ENCODE measurements at places on chromosomes 4 and X.

- no peak overlapping the region for H3K4me3 ChIP-seq
- H3K36me3 ChIP-seq: no peaks in the 10 kb centered on the region
- H3K27me3 ChIP-seq: no peaks in the 10 kb centered on the region
- no peaks in the 10 kb centered on the region for H3K4me1 ChIP-seq
- no peak for DNase-seq
These were observed 195.3 kb downstream of the CHIC1 start for GRCh38 chrX:73758250-73758649.

DNA sequence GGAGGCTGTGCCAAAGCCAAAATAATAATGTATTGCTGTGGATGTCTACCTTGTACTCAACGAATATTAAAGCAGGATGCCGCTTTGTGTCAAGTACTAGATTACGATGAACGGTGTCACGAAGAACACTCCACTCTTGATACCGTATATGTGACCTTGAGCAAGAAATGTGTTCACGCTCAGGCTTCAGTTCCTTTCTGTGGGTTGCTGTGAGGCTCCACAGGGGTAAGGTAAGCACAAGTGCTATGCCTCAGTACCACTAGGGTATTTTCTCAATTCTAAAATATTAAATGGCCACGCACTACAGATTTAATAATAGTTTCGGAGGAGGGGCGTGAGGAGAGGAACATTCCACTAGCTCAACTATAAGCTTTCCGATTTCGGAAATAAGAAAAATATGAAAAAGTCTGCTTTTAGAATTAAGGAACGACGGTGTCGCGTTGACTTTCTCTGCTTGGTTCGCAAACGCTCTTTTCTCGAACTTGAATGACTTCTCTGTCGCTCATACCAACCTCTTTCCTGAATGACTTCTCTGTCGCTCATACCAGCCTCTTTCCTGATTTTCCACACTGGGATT lies 607 bp upstream of the SCOC start:
- H3K4me3 ChIP-seq: no peak overlapping the region
- no peaks in the 10 kb centered on the region for H3K36me3 ChIP-seq
- peaks cover 25% of the 10 kb centered on the region for H3K4me1 ChIP-seq
- H3K27me3 ChIP-seq: no peaks in the 10 kb centered on the region

DNA sequence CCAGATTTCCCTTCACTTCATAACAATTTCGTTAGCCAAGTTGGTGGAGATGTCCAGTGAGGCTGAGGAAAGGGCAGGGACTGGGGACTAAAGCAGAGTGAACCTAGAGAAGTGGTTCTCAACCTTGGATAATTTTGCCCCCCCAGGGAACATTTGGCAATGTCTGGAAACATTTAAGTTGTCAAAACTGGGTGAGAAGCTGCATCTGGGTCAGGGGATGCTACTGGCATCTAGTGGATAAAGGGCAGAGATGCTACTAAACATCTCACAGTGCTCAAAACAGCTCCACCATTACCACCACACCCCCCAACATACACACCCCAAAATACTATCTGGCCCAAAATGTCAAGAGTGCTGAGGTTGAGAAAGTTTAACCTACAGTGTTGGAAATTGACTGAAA lies 32.0 kb upstream of the FGF16 start:
- DNase-seq: no peak
- H3K36me3 ChIP-seq: peaks cover 2% of the 10 kb centered on the region
- no peak overlapping the region for H3K27ac ChIP-seq

DNA sequence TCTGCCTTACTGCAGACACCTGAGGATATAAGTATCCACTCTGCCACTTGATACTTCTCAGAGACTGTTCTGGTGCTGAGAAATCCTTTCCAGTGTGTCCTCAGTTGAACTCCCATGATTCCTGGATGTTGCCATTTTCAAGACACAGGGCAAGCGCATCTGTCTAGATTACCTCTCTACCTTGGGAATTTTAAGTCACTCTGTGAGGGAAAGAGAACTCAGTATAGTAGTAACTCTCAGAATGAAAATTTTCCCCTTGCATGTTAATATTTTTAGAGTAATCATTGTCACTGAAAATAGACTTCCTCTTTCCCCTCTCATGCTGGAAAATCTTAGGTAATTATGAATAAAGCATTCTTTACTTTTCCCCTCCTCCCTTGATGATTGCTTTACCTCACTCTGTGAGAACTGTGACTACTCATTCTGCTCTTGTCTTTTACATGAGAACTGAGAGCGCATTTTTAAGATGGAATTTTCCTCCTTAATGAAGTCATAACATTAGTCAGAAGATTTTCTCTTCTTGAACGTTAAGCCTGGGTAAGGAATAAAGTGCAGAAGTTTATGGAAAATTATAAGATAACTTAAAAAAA lies 45.0 kb downstream of the TET2 start:
- DNase-seq: no peak
- H3K4me3 ChIP-seq: peak overlapping the region; percentile 8
- no peaks in the 10 kb centered on the region for H3K27me3 ChIP-seq
- H3K4me1 ChIP-seq: peaks cover 48% of the 10 kb centered on the region

- H3K4me1 ChIP-seq: no peaks in the 10 kb centered on the region
- no peak overlapping the region for H3K4me3 ChIP-seq
- no peak for DNase-seq
- H3K27me3 ChIP-seq: no peaks in the 10 kb centered on the region
- no peaks in the 10 kb centered on the region for H3K36me3 ChIP-seq
These were observed 276.7 kb downstream of the GBA3 start for GRCh38 chr4:22969287-22969896.

DNA sequence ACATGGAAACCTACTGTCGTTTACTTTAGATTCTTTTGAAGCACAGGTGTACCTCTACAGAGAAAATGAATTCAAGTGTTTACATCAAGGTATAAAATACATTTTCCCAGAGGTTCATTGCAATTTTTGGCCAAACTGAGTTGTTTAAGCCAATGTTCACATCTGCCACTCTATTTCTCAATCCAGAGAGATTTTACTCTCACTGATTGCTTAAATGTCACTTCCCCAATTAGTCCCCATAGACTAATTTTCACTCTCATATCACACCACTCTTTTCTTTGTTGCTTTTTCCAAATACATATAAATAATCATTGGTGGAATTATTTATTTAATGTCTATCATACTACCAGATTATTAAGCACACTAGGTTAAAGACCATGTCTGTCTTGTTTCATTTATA lies 271.8 kb downstream of the PPP3CA start:
- no peak for DNase-seq
- peaks cover 30% of the 10 kb centered on the region for H3K36me3 ChIP-seq
- peaks cover 2% of the 10 kb centered on the region for H3K4me1 ChIP-seq
- no peak overlapping the region for H3K27ac ChIP-seq
- no peaks in the 10 kb centered on the region for H3K27me3 ChIP-seq
- H3K4me3 ChIP-seq: no peak overlapping the region

- peaks cover 26% of the 10 kb centered on the region for H3K27me3 ChIP-seq
- no peaks in the 10 kb centered on the region for H3K4me1 ChIP-seq
- no peaks in the 10 kb centered on the region for H3K36me3 ChIP-seq
- DNase-seq: no peak
These were observed 38.6 kb upstream of the TLR3 start for GRCh38 chr4:186030399-186030775.

DNA sequence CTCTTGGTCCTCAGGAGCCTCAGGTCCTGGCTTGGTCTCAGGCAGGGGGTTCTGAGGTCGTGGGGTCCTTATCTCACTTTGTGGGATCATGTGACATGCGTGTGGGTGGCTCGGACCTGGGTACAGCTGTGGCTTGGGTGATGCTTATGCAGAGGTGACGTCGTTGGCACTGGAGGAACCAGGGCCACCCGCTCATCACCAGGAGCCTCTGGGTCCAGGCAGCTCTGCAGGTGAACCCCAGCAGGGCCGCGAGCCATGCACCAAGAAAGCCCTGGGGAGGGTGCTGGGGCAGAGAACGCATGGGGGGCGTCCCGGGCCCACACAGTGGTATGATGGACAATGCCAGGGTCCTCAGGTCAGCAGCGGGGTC lies 8.7 kb downstream of the ATP5ME start:
- no peak for DNase-seq
- H3K27me3 ChIP-seq: no peaks in the 10 kb centered on the region
- peaks cover 5% of the 10 kb centered on the region for H3K4me1 ChIP-seq
- H3K4me3 ChIP-seq: peak overlapping the region; percentile 61
- peaks cover 6% of the 10 kb centered on the region for H3K36me3 ChIP-seq

DNA sequence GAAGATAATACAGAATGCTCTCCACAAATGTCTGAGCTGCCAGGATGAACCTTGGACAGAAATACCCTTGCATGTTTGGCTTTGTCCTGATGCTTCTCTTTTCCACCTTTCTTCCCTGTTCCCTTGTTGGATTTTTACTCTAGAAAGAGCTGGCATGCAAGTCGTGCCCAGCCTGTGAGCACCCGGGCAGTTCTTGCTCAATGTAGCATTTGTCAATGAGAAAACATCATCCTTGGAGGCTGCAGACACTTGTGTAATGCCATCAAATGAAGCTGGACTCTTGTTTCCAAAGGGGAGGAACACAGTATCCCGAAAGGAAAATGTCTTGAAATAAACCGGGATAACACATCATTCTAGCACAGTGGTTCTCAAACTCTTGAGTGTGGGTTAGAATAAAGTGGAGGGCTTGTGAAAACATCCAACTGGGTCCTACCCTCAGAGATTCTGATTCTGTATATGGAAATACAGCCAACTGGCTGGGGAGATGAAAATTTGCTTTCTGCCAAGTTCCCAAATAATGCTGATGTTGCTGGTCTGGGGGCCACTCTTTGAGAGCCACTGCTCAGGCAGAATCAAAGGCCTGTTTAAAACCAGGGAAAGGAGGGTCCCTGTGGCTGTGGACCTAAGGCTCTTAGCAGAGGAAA lies 237.2 kb downstream of the SPATA18 start:
- no peak overlapping the region for H3K4me3 ChIP-seq
- no peak for DNase-seq
- H3K36me3 ChIP-seq: no peaks in the 10 kb centered on the region
- no peaks in the 10 kb centered on the region for H3K4me1 ChIP-seq

- no peaks in the 10 kb centered on the region for H3K27me3 ChIP-seq
- no peaks in the 10 kb centered on the region for H3K4me1 ChIP-seq
- no peak for DNase-seq
- H3K36me3 ChIP-seq: no peaks in the 10 kb centered on the region
- H3K4me3 ChIP-seq: no peak overlapping the region
- no peak overlapping the region for H3K27ac ChIP-seq
These were observed 100.4 kb downstream of the MAMLD1 start for GRCh38 chrX:150463566-150463965.

DNA sequence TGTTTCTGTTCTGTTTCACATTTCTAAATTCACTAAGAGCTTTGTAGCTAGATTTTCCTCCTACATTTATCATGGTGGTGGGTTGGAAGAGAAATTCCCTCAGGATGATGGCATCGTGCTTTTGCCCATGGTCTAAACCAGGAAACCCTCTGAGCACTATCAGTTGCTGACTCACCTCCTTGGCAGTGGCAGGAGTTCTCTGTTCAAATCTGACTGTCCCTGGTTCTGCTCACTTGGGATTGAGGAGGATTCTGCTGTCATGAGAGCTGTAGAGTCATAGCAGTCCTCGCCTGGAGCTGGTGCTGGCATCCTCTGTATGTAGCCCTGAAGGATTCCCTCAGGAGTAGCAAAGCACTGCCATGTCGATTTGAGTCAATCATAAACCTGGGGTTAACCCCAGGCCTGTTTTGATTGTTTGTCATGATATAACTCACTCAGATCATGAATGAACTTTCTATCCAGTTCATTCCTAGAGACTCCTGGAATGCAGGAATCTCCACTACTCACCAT lies 9.4 kb downstream of the TEX13A start:
- no peaks in the 10 kb centered on the region for H3K4me1 ChIP-seq
- H3K4me3 ChIP-seq: no peak overlapping the region
- no peak for DNase-seq
- H3K27me3 ChIP-seq: no peaks in the 10 kb centered on the region
- no peak overlapping the region for H3K27ac ChIP-seq

DNA sequence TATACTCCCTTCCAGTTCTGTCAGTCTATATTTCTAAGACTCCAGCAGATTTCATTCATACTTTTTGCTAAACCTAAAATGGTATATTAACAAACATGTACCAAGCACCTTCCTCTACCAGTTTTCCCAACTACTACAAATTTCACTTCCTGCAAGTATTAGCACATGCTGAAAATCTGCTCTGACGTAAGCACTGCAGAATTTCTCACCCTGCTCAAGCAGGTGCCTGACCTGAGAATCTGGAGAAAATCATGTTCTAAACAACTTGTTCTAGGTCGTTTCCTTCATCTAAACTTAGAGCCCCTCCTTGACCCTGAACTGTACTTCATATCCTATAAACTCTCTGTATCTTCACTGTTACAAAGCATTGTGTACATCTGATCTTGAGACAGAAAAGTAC lies 380.7 kb upstream of the NOCT start:
- no peak for DNase-seq
- no peaks in the 10 kb centered on the region for H3K4me1 ChIP-seq
- H3K27me3 ChIP-seq: no peaks in the 10 kb centered on the region

DNA sequence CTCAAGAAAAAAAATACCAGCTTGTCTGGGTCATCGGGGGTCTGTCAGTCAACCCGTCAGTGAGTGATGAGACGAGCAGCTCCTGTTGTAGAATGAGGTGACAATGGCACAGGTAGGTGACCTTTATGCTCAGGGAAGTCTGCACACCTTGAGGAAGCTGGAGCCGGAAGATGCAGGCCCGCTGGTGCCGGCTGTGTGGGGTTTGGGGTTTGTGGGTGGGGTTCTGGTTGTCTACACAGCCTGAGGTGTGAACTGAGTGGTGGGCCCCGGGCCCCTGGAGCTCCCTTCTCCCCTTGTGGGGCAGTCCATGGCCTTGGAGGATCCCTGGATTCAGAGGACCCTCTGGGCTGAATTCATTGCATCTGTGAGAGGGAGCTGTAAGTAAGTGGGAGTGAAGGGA lies 75.5 kb downstream of the SORCS2 start:
- H3K4me3 ChIP-seq: no peak overlapping the region
- H3K27ac ChIP-seq: no peak overlapping the region
- no peaks in the 10 kb centered on the region for H3K4me1 ChIP-seq
- no peak for DNase-seq
- no peaks in the 10 kb centered on the region for H3K36me3 ChIP-seq
- H3K27me3 ChIP-seq: peaks cover 12% of the 10 kb centered on the region

DNA sequence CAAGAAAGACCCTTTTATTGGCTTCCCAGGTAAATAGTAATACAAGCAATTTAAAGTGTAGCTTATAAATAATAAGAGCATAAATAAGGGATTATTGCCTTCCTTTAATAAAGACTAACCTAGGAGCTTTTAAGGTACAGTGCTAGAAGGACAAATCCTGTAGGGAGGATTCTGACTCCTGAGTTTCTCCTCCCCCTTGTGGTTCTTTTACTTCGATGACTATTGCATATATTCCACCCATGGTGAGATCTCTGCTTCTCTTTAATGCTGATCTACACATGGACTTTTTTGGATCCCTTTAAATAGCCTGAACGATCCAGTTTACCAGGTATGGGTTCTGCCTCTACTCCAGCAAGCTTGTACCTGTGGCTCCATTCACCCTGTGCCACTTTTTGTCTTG lies 2.5 kb downstream of the GALNT7 start:
- peaks cover 48% of the 10 kb centered on the region for H3K4me1 ChIP-seq
- no peak overlapping the region for H3K27ac ChIP-seq
- DNase-seq: no peak
- H3K27me3 ChIP-seq: no peaks in the 10 kb centered on the region
- peaks cover 2% of the 10 kb centered on the region for H3K36me3 ChIP-seq

GRCh38 chr4:152091405-152091804 lies 330.6 kb upstream of the GATB start:
- peaks cover 8% of the 10 kb centered on the region for H3K27me3 ChIP-seq
- H3K36me3 ChIP-seq: no peaks in the 10 kb centered on the region
- H3K27ac ChIP-seq: no peak overlapping the region
- no peaks in the 10 kb centered on the region for H3K4me1 ChIP-seq
- H3K4me3 ChIP-seq: no peak overlapping the region

GRCh38 chr4:151442002-151442401 lies 33.0 kb downstream of the FHIP1A start:
- H3K27me3 ChIP-seq: peaks cover 2% of the 10 kb centered on the region
- H3K36me3 ChIP-seq: no peaks in the 10 kb centered on the region
- no peak overlapping the region for H3K27ac ChIP-seq
- DNase-seq: no peak
